ENCODE measurements at places on chromosomes 6 and 20. TPM values are rescaled to one million over a fixed set of nuclear protein-coding genes. Genes with fewer than 3 reads are reported as not detected.
A peak's percentile ranks its signal among the peaks of the same experiment; 100 is the strongest.

The CLPSL2 gene
- not detected for total RNA-seq

The HDAC2 gene
- total RNA-seq = 99.6 TPM

The MUC21 gene
- not detected for total RNA-seq

The GNRH2 gene
- total RNA-seq = not detected

The NANP gene
- 21.5 TPM for total RNA-seq

The SLC17A1 gene
- not detected for total RNA-seq

The SLC22A7 gene
- total RNA-seq = 22.6 TPM

The PCSK2 gene
- total RNA-seq = not detected

The IDH3B gene
- 246 TPM for total RNA-seq

The ABT1 gene
- total RNA-seq = 38.4 TPM

- H3K27me3 ChIP-seq = no peaks in the 10 kb centered on the region
- peak; percentile 63 for DNase-seq
- peaks cover 5% of the 10 kb centered on the region for H3K36me3 ChIP-seq
- H3K27ac ChIP-seq = peak overlapping the region; percentile 19
- H3K4me3 ChIP-seq = no peak overlapping the region
- peaks cover 45% of the 10 kb centered on the region for H3K4me1 ChIP-seq
These were observed 4.9 kb downstream of the PREP start for GRCh38 chr6:105397987-105398386.

- no peaks in the 10 kb centered on the region for H3K36me3 ChIP-seq
- H3K4me3 ChIP-seq = no peak overlapping the region
- peaks cover 33% of the 10 kb centered on the region for H3K4me1 ChIP-seq
These were observed 24.3 kb upstream of the FANCE start for GRCh38 chr6:35427851-35428321.

DNA sequence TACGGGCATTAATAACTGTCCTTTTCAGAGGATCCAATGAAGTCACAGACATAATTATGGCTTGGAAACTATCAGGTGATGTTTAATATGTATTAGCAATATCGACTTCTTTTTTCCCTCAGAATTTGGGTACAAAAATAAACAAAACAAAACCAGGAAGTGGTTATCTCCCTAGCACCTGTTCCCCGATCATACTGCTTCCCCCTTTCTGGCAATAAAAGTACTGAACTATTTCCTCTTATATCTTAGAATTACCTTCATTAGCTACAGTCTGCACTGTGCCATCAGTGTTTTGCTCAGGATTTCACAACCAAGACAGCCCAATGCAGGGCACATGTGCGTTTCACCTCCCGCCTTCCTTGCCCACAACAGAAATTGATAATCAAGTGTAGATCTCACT, 216.9 kb upstream of the BTBD3 start:
- H3K27ac ChIP-seq = no peak overlapping the region
- no peaks in the 10 kb centered on the region for H3K36me3 ChIP-seq
- no peaks in the 10 kb centered on the region for H3K4me1 ChIP-seq
- no peak overlapping the region for H3K4me3 ChIP-seq

DNA sequence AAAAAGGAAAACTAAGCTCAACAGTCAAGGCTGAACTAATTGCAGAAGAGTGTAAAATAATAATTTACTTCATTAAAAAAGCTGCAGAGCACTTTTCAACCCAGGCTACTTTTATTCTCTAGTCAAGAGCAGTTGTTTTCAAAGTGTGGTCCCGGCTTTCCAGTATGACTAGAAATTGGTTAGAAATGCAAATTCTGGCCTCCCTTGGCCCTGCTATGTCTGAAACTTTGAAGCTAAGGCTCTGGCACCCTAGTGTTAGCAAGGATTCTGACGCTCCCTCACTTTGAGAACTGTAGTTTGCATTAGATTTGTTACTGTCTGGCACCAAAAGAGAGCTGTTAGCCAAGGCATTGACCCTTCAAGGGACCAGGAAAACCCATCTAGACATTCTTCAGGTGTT, 9.5 kb upstream of the NXT1 start:
- H3K4me3 ChIP-seq = no peak overlapping the region
- no peak for DNase-seq
- no peaks in the 10 kb centered on the region for H3K27me3 ChIP-seq
- peaks cover 27% of the 10 kb centered on the region for H3K4me1 ChIP-seq

- no peaks in the 10 kb centered on the region for H3K4me1 ChIP-seq
- no peak overlapping the region for H3K4me3 ChIP-seq
- peaks cover 2% of the 10 kb centered on the region for H3K27me3 ChIP-seq
- H3K36me3 ChIP-seq = no peaks in the 10 kb centered on the region
- no peak overlapping the region for H3K27ac ChIP-seq
- DNase-seq = peak; percentile 46
These were observed 43.6 kb upstream of the PHACTR3 start for GRCh38 chr20:59560588-59561227.

DNA sequence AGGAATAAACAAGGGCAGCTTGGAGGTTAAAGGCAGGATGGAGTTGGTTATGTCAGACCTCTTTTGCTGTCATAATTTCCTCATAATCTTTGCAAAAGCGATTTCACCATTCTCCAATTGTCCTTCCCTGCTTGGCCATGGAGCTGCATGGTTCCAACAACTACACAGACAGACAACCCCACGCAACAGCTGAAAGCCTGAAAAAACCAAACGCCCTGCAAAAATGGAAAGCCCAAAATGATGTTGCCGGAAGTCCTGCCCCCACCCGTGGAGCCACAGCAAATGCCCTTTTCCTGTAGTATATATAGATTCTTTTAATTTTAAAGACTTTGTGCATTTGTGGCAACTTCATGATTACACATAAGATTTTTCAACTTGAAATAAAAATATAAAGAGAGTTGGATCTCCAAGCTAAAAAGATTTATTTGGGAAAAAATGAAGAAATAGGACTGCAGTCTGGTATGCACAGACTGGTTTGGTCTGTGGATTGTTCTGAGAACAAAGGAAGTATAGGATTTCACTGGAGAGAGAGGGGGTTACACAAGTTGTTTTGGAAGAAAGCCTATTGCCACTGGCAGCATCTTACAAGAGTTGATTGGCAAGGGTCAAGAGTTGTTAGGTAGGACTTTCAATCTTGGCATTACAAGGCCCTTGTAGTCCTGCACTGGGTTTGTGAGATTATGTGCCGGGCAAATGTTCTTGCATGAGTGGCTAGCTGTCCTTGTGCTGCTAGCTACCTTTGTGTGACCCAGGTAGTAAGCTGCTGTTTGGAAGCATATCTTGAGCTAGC, 190.0 kb downstream of the C6orf118 start:
- no peaks in the 10 kb centered on the region for H3K27me3 ChIP-seq
- no peak overlapping the region for H3K4me3 ChIP-seq
- no peak overlapping the region for H3K27ac ChIP-seq
- no peaks in the 10 kb centered on the region for H3K4me1 ChIP-seq

GRCh38 chr20:44896583-44896982, 11.1 kb downstream of the YWHAB start:
- H3K4me1 ChIP-seq = peaks cover 47% of the 10 kb centered on the region
- DNase-seq = peak; percentile 35

DNA sequence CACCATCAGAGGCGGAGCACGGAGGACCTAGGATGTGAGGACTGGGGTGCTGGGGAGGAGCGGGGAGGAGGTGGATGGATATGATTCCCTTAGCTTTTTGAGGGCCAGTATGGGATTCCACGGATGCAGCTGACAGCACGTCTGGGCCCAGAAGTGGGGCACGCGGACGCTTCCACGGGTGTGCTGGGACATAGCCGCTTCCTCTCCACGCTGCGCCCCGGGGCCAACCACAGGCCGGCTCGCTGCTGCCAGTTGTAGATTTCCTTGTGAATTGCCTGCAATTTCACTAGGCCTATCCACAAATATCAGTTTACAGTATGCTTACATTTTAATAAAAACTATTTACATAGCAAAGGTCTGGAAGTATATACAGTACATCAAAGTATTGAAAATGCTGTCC, 23.9 kb downstream of the PAX1 start:
- no peaks in the 10 kb centered on the region for H3K27me3 ChIP-seq
- DNase-seq = no peak
- H3K27ac ChIP-seq = no peak overlapping the region
- H3K4me1 ChIP-seq = no peaks in the 10 kb centered on the region

- peaks cover 4% of the 10 kb centered on the region for H3K27me3 ChIP-seq
- H3K4me3 ChIP-seq = no peak overlapping the region
- DNase-seq = no peak
These were observed 37.4 kb downstream of the KIAA1755 start for GRCh38 chr20:38222923-38223742.

- peak overlapping the region; percentile 74 for H3K27ac ChIP-seq
- no peak overlapping the region for H3K4me3 ChIP-seq
- peaks cover 49% of the 10 kb centered on the region for H3K36me3 ChIP-seq
- H3K4me1 ChIP-seq = peaks cover 56% of the 10 kb centered on the region
- DNase-seq = no peak
These were observed 1.1 kb upstream of the SLC35B2 start for GRCh38 chr6:44258325-44258863.

DNA sequence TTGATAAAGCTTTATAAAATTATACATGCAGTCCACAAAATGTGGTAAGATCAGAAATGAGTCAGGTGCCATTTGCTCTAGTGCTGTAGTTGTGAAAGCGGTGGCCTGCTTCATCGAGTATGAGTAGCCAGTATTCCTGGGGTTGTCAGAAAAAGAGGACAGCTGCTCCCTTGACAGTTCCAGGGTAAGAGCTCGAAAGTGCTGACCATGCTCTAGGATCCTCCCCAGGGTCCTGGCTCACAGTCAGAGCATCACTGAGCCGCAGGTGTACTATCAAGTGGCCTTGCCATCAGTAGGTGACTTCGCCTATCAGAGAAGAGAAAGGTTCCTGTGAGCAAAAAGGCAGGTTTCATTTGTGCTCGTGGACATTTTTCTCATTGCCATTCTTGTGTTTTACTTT, 3.6 kb downstream of the BTBD3 start:
- peaks cover 11% of the 10 kb centered on the region for H3K36me3 ChIP-seq
- H3K4me1 ChIP-seq = no peaks in the 10 kb centered on the region
- no peaks in the 10 kb centered on the region for H3K27me3 ChIP-seq
- DNase-seq = no peak

DNA sequence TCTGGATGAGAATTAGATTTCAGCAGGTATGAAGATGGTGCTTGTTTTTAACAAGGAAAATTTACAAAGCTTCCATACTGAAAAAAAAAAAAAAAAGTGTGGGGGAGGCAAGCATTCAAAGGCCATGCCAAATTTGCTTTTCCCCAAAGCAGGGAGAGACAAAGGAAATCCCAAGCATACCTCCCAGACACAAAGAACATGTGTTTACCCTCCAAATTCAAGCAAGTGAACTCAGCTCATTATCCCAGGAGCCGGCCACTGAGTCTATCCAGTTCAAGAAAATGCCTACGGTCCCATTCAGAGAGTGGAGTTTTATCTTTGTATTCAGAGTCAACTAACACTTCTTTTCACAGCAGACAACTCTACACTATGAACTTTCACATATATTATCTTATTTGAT, 102.7 kb upstream of the ID4 start:
- no peak overlapping the region for H3K4me3 ChIP-seq

- H3K4me1 ChIP-seq = no peaks in the 10 kb centered on the region
- peaks cover 49% of the 10 kb centered on the region for H3K36me3 ChIP-seq
- DNase-seq = no peak
These were observed 18.0 kb downstream of the HRH3 start for GRCh38 chr20:62202083-62202395.

- no peaks in the 10 kb centered on the region for H3K36me3 ChIP-seq
- DNase-seq = no peak
- H3K27ac ChIP-seq = no peak overlapping the region
- H3K4me1 ChIP-seq = no peaks in the 10 kb centered on the region
These were observed 57.7 kb upstream of the HIVEP2 start for GRCh38 chr6:143002686-143003085.

DNA sequence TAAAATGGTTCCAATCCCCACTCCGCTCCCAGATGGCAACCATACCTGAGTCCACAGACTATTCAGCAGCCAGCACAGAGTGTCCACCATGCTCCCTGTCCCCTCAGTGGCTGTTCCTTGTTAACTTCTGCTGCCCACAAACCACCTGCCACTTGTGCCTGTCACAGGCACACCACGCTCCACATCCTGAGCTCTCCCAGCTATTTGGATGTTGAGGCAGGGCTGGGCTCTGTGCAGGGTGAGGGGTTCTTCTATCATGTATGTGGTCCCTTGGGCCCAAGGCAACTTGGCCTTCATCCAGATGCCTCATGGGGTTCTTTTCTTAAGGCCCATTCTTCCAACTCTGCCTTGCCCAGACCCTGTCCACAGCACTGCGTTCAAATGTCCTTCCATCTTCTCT, 34.0 kb upstream of the NXT1 start:
- DNase-seq = no peak
- no peaks in the 10 kb centered on the region for H3K4me1 ChIP-seq
- no peaks in the 10 kb centered on the region for H3K36me3 ChIP-seq
- no peak overlapping the region for H3K27ac ChIP-seq
- H3K27me3 ChIP-seq = no peaks in the 10 kb centered on the region

GRCh38 chr20:11844691-11845090, 73.0 kb upstream of the BTBD3 start:
- H3K4me3 ChIP-seq = no peak overlapping the region
- no peaks in the 10 kb centered on the region for H3K36me3 ChIP-seq
- H3K27ac ChIP-seq = no peak overlapping the region
- no peaks in the 10 kb centered on the region for H3K4me1 ChIP-seq
- no peak for DNase-seq

DNA sequence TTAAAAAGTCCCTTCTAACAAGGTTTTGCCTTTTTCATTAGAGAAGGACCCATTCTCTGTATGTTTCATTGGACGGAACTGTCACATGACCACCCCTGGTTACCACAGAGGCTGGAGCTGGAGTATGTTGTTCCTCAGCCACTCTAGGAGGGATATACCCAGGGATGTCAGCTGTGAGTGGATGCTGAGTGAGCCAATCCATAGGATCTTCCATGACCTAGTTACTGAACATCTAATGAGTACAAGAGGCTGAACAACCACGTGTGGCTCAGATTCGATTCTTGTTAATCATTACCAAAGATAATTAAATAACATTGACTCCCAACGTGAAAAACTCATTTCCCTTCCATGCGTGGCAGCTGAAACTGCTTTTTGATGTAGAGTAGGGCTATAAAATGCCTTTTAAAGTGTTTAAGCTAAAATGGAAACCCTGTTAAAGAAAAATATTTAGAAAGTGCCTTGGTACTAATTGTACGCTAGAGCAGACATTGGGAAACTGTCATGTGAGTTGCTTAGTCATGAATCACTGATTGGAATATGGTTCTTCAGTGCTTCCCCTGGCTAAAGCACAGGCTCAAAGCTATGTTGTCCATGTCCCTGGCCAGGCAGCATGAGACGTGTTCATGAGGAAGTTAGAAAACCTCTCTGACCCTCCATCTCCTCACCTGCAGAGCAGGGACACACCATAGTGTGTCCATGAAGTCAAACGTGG, 256.1 kb downstream of the ZNF217 start:
- no peaks in the 10 kb centered on the region for H3K4me1 ChIP-seq
- no peak overlapping the region for H3K4me3 ChIP-seq
- no peak overlapping the region for H3K27ac ChIP-seq

Measured in HepG2 (cell line).